ENCODE measurements at places on chromosomes 13 and 19. TPM values are rescaled to one million over a fixed set of nuclear protein-coding genes. Genes with fewer than 3 reads are reported as not detected.

NTN5 gene
- total RNA-seq, result 0.50 TPM

DNA sequence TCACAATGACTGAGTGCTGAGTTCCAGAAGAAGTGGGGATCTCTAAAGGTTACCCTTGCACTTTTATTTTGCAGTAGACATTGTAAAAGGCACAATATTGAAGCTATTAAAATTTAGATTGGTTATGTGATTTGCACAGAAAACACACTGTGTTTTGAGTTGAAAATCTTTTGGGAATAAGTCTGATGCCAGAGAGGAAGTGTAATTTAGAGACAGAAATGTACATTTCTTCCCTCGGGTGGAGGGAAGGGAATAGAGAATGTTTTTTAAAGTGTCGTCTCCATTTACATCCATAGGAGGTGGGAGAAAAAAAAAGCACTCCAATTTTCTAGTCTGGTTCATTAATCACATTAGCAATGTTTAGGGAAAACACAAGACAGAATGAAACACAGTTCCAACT lies 465.8 kb downstream of the OLFM4 start:
- H3K4me1 ChIP-seq, result peaks cover 5% of the 10 kb centered on the region
- no peak overlapping the region for H3K4me3 ChIP-seq
- no peak overlapping the region for H3K27ac ChIP-seq
- no peak for DNase-seq

- H3K36me3 ChIP-seq, result no peaks in the 10 kb centered on the region
- no peak overlapping the region for H3K27ac ChIP-seq
- H3K27me3 ChIP-seq, result no peaks in the 10 kb centered on the region
Measured at GRCh38 chr13:31956980-31957644, 74.5 kb upstream of the FRY start.

- peaks cover 23% of the 10 kb centered on the region for H3K36me3 ChIP-seq
- H3K27me3 ChIP-seq, result no peaks in the 10 kb centered on the region
- no peaks in the 10 kb centered on the region for H3K4me1 ChIP-seq
- H3K27ac ChIP-seq, result no peak overlapping the region
- no peak for DNase-seq
- H3K4me3 ChIP-seq, result no peak overlapping the region
Measured at GRCh38 chr19:52230685-52231084, 38.7 kb upstream of the ZNF766 start.

DNA sequence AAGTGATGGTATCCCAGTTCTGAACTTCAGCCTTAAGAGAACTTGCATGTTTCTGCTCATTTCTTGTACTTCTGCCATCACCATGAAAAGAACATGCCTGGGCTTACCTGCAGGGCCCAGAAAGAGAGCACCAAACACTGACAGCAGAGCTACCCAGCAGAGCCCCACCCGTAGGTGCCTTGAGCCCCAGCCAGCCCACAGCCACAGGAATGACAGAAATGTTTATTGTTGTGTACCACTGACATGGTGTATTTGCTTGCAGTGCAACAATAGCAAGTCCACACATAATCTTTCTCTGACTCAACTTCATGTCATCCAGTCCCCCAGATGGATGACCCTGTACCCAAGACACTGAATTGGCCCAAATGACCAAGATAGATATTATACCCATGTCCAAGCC lies 195.2 kb downstream of the TSHZ3 start:
- no peaks in the 10 kb centered on the region for H3K36me3 ChIP-seq
- no peaks in the 10 kb centered on the region for H3K27me3 ChIP-seq
- no peak overlapping the region for H3K27ac ChIP-seq
- no peaks in the 10 kb centered on the region for H3K4me1 ChIP-seq

Measured in neural crest cell (in vitro differentiated cells).